Midbrain (tissue), 1 donor: ENCODE measurements at places on chromosomes 16 and 17.

- no peak for DNase-seq
Measured at GRCh38 chr17:40112191-40112711, 9.5 kb upstream of the MSL1 start.

- no peak for DNase-seq
Measured at GRCh38 chr17:39563476-39563875, 44.2 kb downstream of the NEUROD2 start.

DNA sequence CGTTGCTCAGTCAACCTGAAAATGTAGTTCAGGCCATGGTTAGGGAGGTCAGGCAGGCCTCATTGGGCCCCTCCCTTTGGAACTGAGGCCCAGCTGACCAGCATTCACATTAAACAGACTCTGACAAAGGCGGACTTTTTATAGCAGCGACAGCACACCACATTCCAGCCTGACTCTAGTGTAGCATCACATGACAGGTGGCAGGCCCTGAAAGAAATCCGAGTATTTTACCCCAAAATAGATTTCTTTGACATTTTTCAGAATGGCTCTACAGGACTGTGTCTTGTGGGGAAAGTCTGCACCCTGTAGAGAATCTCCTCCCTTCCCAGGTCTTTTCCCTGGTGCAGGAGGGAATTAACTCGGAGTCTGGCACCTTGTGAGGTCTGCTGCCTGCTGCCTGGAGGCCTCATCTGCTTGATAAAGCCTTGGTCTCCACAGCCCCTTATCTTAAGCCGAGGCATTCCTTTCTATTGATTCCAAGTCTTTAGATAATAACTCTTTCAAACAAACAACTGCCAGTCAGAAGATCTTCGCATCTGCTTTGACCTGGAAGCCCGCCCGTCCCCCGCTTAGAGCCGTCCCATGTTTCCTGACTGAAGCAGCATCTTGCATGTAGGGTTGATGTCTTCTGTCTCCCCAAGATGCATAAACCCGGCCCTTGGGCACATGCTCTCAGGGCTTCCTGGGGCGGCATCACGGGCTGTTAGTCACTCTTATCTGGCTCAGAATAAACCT, 44.0 kb upstream of the CAPN15 start:
- DNase-seq, result peak; percentile 56

- DNase-seq, result no peak
Measured at GRCh38 chr17:56583772-56584171, 9.7 kb upstream of the NOG start.

DNA sequence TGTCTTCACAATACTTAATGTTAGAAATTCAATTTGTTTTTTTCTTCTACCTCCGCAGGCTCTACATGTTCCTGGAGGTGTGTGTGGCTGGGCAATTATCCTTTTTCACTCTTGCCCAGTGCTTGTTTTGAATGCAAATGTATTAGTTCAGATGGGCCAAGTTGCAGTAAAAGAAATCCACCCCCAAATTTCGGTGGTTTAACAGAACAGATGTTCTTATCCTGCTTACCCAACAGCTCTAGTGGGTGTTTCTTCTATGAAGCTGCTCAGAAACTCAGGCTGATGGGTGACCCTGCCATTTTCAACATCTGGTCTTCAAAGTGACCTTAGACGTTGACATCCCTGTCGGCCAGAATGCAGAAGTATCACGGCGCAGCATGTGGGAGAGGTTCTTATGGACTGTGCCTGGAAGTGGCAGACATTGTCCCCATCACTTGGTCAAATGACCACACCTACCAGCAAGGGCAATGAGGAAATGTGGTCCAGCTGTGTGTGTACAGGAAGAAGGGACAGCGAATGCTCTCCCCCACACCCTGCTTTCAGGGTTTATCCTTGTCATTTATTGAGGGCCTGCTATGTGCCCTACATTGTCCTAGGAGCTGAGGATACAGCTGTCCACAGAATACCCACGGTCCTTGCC, 157.3 kb downstream of the CDH13 start:
- DNase-seq, result no peak

GRCh38 chr16:3171181-3171854, 16.7 kb upstream of the OR1F1 start:
- DNase-seq, result no peak

DNA sequence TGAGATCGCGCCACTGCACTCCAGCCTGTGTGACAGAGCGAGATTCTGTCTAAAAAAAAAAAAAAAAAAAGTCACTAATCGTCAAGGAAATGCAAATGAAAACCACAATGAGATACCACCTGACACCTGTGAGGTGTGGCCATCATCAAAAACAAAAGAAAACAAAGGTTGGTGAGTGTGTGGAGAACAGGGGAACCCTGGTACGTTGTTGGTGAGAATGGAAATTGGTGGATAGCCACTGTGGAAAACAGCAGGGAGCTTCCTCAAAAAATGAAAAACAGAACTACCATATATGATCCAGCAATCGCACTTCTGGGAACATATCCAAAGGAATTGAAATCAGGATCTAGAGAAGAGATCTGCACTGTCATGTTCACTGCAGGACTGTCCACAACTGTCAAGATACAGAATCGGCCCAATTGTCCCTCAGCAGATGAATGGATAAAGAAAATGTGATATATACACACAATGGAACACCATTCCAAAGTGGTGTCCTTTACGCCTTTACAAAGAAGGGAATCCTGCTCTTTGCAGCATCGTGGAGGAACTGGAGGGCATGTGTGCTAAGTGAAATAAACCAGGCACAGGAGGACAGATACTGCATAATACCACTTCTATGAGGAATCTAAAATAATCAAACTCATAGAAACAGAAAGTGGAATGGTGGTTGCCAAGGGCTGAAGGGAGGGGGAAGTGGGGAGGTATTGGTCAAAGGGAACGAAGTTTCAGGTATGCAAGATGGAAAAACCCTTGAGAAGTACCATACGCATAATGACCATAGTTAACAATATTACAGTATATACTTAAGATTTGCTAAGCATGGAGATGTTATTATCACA, 63.5 kb upstream of the PLCG2 start:
- DNase-seq, result no peak

GRCh38 chr16:78240459-78241222, 141.2 kb downstream of the WWOX start:
- DNase-seq, result no peak

DNA sequence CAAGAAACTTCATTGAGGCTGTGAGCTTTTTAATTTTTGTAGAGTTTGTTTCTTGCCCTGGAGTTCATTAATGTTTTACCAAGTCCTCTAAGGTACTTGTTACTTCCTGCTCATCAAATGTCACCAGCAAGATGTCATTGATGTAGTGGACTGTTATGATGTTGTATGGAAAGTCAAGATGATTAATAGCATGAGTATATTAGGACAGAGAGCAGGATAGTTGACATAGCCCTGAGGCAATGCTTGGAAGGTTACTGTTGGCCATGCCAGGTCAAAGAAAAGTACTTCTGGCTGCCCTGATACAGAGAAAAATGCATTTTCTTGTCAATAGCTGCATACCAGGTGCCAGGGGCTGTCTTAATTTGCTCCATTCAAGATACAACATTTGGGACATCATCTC, 6.7 kb downstream of the KRTAP1-5 start:
- DNase-seq, result no peak

GRCh38 chr16:31354394-31355291, at the start of gene ITGAX:
ITGAX (plus strand) TSS chr16:31355176; CDS start chr16:31355255, 79 bp downstream.
- DNase-seq, result peak; percentile 21

GRCh38 chr16:53219795-53220454, 165.1 kb downstream of the CHD9 start:
- DNase-seq, result no peak

DNA sequence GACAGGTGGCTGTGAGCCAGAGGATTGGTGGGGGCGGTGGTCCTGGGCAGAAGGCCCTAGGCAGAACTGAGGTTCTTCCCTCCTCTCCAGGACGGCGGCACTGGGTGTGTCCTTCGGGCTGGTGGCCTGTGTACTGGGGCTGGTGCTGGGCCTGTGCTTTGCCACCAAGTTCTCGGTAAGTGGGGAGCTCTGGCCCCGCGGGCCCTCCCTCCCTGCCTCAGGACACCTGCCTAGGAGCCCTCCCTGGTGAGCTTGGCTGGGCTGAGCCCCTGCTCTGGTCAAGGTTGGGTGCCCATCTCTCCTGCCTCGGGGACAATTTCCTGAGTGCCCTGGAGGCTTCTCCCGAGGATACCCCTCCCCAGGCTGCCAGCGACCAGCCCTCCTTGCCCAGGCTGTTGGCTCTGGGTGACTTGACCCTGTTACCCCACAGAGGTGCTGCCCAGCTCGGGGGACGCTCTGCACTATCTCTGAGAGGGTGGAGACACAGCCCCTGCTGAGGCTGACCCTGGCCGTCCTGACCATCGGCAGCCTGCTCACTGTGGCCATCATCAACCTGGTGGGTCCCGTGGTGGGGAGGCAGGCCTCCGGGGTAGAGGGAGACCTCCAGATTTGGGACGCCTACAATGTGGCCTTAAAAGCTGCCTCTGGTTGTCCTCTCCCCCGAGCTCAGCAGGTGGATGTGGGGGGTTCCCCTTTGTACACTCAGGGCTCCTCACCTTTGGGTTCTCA, 42.0 kb downstream of the ADCY7 start:
- DNase-seq, result no peak

DNA sequence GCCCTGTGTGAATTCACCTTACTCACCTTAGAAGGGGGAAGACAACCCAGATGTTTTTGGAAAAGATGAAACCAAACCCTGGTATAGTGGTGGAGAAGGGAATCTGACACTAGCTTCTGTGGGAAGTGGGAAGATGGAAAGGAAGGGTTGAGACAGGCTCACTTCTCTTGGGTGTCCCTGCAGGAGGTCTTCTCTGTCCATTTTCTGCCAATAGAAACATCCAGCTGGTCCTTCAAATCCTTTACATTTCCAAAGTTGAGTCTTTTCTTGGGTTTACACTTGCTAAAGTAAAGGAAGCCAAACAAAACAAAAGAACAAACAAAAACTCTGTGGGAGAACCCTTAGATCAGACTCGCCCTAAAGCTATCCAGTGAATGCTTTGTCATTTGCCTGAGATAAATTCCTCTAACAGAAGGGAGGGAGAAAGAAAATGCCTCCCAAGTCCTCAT, 10.2 kb downstream of the HOXB1 start:
- DNase-seq, result no peak
